ENCODE measurements at places on chromosomes 5 and 9.

GRCh38 chr9:116928289-116928688, 241.2 kb downstream of the TRIM32 start:
- DNase-seq, result no peak

GRCh38 chr9:128913995-128914772, 6.6 kb upstream of the PHYHD1 start:
- DNase-seq, result no peak

- no peak for DNase-seq
These were observed 615 bp downstream of the PSMD5 start for GRCh38 chr9:120841930-120842684.

GRCh38 chr5:150836703-150837102, 9.6 kb upstream of the IRGM start:
- DNase-seq, result no peak

GRCh38 chr5:105931881-105932421, 1738.8 kb downstream of the EFNA5 start:
- no peak for DNase-seq

GRCh38 chr9:127755061-127756060, 20.3 kb upstream of the TOR2A start:
- no peak for DNase-seq

- DNase-seq, result no peak
These were observed 406.2 kb upstream of the ZNF608 start for GRCh38 chr5:125152461-125153189.

DNA sequence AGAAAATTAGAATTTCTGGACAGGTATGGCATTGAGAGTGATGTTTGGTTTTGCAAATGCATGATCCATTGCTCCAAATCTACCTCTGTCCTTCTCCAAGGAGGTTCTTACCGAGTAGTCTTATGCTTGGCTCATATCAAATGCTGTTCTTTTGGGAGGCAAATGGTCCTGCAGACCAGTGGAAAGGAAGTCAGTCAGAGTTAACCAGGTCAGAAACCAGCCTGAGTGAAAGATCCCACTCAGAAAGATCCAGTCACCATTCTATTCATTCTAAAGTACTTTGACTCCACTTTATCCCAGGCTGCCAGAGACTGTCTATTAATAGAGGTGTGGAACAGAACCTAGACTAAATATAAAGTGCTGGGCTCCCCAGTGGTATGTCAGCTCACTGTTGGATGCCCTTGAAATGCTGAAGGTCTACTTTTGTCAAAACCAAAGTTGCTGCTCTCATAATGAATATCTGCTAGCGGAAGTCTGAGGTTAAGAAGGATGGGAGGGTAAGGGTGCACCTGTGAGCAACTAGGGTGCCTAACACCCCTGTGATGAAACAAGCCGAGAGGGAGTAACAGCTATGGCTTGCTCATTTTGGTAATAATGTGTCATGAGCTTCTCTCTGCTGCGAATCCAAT, 302.2 kb downstream of the ZNF608 start:
- DNase-seq, result no peak

DNA sequence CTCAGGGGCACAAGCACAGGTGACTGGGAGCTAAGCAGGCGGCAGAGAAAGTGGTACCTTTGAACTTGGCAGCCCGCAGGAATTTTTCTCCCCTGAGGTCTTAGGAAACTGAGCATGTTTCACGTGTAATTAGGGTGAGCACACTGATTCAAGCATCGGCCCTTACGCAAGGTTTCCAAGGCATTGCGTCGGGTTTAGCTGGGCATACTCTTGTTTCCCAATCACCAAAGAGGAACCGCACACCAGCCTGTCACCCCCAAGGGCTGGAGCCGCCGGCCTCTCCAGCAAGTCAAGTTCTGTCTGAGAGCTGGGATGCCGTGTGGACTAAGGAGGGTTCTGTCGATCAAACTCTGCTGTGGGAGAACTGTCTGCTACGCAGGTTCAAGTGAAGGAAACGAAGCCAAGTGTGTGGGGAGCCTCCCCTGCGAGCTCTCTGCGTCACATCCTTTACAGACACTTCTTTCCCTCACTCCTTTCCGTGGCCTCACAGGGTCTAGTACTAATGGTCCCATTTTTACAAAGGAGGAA, 53.0 kb downstream of the ERGIC1 start:
- DNase-seq, result no peak

- DNase-seq, result no peak
These were observed 80.6 kb downstream of the ADRB2 start for GRCh38 chr5:148906968-148907367.

GRCh38 chr5:78236046-78236445, 58.5 kb downstream of the AP3B1 start:
- no peak for DNase-seq

DNA sequence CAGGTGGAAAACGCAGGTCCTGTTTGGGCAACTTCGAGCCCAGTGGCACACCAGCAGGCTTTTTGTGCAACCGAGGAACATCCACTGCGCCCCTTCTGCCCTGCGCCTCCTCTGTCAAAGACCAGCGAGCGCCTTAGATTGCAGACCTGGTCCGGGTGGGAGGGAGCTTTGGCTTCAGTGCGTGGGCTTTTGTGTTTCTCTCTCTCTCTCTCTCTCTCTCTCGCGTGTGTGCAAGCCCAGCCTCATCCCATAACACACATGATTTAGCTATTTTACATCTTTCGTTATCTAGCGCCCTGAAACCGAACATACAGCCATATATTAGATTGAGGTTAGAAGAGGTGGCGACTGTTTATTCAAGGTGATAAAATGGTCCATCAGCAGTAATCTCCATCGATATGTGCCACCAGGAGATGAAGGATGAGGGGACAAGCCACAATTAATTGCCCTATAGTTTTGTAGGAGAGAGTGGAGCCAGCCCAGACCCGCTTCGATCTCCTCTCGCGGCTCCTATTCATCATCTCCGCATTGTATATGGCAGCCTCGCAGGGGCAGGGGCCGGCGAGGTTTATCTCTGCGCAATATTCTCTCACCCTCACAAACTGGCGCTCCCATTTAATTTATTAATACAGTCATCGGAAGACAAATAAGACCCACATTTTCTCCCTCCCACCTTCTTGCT, 5.3 kb downstream of the PRDM6 start:
- no peak for DNase-seq

DNA sequence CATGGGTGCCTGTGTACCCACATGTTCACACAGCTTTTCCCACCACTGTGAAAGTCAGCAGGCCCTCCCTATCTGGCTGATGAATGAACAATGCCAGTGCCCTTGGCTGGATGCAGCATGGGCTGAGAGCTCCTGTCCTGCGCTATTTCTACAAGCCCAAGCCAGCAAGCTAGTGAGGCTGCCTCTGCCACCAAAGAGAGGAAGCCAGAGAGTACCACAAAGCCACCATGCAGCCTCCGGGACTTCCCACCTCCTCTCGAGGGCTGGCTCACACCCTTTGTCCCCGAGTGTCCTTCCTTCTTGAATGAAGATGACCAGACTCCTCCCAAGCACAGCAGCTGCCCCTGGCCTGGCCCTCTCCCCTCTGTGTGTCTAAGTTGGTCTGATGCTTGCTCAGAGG, 76.5 kb downstream of the SH3PXD2B start:
- no peak for DNase-seq

DNA sequence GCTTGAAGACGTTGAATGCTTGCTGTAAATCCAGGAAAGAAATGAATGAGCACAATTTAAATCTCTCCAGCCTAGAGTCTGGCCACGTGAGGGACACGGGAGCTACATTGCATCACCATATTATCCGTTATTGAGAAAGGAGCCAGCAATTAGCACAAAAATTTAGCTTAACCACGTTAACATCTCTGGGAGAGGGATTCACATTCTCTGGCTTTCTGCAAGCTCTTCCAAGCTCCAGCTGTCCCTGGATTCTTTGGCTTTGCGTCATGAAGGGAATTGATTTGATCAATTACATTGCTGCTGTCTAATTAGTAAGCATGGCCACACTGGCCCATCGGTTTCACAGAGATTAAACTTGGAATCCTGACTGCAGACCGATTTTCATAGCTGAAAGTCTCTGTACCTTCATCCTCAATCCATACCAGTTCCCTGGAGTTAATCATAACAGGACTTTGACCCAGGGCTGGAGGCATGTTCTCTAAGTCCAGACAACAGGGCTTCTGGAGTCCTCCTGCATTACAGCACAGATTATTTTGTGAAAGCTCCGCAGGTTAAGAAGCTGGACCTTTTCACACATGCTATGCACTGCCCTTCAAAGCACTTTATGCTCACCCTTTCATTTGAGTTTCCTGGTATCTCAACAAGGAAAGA, 31.6 kb downstream of the ADRA1B start:
- no peak for DNase-seq

DNA sequence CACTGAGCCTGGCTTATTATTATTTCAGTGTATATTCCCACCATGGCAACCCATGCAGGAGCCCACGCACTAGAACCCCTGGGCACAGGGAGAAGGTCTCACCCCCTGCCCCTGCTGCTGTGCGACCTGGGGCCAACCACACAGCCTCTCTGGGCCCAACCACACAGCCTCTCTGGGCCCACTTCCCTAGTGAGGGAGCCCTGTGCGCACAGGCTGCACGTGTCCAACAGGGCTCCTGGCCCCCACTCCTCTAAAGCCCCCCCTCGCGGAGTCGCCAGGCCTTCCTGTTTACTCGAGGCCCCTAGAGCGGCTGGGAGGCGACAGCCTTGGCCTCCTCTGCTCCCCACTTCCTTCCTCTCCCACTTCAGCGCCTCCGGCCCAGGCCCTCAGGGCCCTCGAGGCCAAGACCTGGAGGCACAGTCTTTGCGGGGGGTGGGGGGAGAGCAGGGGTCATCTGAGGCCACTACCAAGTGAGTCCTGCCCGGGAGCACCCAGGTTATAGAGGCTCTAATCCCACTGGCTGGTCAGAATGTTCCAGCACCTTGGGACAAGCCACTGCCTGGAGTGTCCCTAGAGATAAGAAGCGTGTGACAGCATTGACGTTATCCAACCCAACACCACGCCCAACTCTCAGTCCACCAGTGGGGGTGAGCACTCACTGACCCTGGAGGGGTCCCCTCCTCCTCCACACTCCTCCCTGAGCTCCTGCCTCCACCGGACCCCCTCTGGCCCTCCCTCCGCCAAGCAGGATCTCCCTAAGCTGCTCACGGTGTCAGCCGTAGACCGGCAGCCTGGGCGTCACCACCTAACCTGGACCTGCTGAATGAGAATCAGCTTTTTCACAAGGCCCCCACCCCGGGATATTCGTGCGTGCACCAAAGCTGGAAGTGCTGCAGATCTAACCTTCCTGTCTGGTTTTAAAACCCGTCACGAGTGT, 7.9 kb upstream of the ENG start:
- DNase-seq, result no peak

DNA sequence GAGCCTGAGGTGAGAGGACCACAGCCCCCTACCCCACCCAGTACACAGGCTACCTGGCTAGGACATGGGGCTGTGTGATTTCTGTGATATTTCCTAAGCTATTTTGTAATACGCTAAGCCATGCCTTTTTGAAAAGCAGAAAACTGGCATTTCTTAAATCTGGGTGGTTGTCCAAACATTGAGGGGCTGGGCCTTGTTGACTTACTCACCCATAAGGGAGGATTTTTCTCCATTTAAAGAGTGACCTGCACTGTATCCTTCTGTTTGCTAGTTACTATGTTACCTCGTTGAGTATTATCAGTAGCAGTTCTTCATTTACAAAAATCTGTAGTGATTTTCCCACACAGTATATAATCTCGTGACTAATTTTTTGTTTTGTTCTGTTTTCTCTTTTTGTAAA, 117.5 kb upstream of the OTULINL start:
- no peak for DNase-seq

DNA sequence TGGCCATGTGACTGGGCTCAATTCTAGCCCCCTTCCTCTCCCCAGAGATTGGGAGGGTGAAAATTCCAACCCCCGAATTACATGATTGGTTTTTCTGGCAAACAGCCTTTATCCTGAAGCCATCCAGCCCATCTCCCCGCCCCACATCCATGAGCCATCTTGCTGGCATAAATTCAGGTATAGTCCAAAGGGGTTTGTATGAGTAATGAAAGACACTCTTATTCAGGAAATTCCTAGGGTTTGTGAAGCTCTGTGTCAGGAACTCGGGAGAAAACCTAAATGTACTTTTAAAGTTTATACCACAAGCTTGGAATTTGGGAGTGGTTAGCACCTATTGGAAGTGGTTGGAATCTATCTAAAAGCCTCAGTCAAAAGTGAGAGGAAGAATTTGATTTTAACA, 80.6 kb upstream of the SIMC1 start:
- no peak for DNase-seq

- no peak for DNase-seq
These were observed 176.8 kb upstream of the PAPPA start for GRCh38 chr9:115976781-115977180.

DNA sequence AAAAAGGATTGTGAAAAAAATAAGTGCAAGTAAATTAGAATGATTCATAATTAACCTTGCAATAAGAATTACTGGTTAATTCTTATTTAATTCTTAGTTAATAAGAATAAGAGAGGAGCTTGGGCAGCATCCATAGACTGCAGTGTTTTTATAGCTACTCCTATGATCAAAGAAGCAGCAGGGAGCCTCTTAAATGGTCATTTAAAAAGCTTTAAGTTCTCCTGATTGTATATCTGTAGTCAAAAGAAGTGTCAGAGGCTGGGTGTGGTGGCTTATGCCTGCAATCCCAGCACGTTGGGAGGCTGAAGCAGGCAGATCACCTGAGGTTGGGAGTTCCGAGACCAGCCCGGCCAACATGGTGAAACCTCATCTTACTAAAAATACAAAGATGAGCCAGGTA, 14.4 kb downstream of the ACER2 start:
- DNase-seq, result no peak

DNA sequence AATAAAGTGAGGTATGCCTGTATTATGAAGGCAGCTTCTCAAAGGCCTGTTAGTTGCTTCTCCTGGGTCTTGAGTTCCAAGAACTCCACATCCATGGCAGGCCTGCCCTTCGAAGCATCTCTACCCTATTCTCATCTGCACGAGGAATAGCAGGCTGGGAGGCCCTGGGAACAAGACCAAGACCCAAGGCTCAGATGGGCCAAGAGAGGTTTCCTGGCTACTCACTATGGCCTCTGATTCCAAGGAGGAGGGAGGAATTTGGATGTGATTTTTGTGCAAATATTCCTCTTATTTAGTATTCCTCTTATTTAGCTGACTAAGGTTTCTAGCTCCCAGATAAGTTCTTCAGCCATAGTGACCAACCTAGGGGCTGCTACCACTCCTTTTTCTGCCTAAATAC, 151.3 kb downstream of the SAXO1 start:
- no peak for DNase-seq

- DNase-seq, result no peak
These were observed 60.8 kb upstream of the CER1 start for GRCh38 chr9:14783358-14783757.

- DNase-seq, result no peak
These were observed 300.0 kb upstream of the TAS2R1 start for GRCh38 chr5:9930156-9930555.

DNA sequence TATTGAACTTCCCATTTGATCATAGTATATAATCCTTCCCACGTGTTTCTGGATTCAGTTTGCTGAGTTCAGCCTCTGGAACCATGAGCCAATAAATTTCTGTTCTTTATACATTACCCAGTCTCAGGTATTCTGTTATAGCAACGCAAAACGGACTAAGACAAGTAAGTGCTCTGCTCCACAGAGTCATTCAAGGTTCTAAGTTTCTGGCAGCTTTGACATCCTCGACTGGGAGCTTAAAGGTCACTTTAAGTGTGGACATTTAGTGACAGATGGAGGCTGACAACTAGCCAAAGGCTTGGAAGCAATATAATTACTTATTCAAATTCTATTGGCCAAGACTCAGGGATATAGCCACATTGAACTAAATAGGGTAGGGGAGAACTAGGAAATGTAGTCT, 177.7 kb upstream of the RASEF start:
- DNase-seq, result no peak
